ENCODE measurements at places on chromosomes 12 and 14.

DNA sequence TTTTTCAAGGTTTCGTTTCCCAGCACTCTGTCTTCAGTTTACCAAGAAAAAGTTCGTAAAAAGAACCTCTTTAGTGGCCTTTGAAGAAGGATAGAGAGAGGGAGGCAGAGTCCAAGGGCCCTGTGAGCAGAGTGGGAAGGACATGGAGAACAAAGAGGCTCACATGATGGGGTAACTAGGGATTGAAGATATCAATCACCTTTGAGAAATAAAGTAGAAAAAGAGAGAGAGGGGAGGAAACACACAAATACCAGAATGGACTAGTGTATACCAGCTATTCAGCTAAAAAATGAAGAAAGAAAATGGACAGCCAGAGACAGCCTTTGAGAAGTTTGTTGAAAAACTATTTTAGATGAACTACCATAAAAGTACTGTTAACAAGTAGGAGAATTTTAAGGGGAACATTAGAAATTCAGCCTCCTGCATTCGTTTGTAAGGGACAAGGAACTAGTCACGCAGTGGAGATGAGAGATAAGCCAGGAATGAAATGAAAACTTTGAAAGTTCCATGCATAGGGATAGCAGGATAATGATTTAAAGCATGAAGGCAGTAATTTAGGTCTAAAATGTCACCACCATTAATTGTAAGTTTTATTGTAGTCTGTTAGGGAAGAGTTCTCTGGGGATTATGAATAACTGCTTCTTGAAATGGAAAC, 82.1 kb downstream of the SPTSSA start:
- DNase-seq = no peak

DNA sequence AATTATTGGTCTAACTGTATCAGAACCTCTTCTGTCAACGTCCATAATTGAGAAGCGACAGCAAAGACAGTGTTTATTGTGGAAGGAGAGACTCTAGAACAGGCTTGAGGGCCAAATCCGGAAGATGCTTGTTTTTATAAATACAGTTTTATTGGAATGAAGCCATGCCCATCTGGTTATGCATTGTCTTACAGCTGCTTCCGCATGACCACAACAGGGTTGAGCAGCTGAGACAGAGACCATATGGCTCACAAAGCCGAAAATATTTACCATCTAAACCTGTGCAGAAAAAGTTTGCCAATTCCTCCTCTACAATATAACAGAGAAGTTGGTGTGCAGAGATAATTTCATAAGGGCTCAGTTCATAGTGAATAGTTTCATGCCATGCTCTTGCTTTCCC, 24.5 kb downstream of the PRKAB1 start:
- DNase-seq = no peak

GRCh38 chr12:64682572-64683277, 72.4 kb downstream of the RASSF3 start:
- peak; percentile 76 for DNase-seq

GRCh38 chr14:71371711-71372396, 464.6 kb downstream of the PCNX1 start:
- DNase-seq = no peak

DNA sequence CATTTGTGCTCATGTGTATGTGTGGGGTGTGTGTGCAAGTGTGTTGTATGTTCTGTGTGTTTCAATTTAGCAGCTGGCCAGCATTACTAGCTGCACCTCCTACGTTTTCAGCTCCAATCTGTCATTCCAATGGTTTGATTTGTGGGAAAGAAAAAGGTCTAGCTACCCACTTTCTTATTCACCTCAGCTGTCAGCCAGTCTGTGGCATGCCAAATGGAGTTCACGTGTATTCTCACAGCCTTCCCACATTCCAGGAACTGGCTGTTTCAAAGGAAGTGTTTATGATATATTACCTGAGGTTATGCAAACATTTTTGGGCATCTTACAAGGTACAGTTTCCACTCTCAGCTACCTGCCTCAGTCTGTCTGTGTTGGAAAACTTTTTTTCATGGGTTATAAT, 220.2 kb upstream of the CPNE8 start:
- DNase-seq = no peak

DNA sequence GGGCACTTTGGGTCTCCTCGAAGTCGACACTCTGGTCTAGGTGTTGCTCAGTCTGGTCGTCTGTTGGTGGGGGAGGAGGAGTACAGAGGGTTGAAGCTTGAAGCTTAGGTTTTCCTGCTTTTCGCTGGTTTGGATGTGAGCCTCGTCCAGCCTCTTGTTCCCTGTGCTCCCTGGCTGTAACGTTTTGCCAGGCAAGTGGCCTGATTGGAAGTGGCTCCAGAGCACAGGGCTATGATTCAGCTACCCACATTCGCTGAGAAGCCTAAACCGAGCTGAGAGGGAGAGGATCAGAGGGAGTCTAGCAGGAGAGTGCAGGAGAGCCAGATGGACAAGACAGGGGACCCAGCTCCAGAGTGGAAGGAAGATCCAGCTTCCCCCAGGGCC, 6.1 kb downstream of the HOXC10 start:
- no peak for DNase-seq
